AG09309 (cell line): ENCODE measurements at places on chromosomes 5 and 9.

- DNase-seq = no peak
These were observed 60.1 kb downstream of the GADD45G start for GRCh38 chr9:89664896-89665329.

DNA sequence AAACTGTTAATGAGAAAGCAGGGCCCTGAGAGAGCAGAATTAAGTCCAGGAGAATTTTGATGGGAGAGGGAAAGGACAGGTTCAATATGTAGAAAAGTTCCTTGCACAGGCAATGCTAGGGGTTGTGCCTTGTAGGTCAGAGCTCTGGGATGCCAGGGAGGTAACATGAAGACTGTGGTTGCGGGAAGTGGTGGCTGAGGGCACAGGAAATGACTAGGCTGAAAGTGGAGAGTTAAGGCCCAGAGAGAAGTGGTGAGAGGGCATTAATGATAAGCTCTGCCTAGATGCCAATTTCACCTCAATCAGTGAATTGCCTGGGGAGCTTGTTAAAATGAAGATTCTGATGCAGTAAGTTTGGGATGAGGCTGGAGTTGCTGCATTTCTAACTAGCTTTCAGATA is 31.5 kb upstream of the PPP3R2 start:
- no peak for DNase-seq

DNA sequence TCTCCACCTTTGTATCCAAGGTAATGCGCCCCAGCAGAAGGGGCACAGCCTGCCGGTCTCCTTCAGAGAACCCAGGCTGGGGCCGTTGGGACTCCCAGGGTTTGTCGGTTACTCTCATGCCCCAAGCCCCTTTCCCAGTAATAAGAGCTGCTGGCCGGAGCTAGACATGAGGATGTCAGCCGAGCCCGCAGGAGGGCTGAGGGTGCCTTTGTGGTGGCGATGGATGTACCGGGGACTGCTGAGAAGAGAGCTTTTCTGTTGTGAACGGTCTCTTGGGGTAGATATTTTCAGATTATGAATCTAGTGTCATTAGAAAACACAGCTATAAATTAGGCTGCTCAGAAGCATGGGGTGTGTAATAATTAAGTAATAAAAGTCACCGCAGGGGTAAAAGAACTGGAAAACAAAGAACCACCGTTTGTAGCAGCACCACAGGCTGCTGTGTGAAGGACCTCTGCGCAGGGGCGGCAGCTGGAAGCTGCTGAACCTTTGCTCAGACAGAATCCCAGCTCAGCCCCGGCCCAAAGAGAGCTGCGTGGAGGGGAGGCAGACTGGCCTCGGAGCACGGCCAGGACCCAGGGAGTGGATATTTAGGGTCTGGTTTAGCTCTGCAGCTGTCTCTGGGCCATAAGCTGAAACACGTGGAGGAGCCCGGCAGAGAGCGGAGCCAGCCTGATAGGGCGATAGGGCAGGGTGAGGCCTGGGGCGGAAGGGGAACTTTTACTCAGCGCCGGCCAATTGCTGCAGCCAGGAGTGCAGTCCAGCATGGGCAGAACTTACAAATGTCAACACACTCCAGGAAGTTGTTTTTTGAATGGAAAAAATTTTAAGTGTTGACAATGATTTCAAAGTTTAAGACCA is 50.5 kb upstream of the BARHL1 start:
- no peak for DNase-seq

- no peak for DNase-seq
These were observed 15.8 kb downstream of the CLPTM1L start for GRCh38 chr5:1329111-1329579.

DNA sequence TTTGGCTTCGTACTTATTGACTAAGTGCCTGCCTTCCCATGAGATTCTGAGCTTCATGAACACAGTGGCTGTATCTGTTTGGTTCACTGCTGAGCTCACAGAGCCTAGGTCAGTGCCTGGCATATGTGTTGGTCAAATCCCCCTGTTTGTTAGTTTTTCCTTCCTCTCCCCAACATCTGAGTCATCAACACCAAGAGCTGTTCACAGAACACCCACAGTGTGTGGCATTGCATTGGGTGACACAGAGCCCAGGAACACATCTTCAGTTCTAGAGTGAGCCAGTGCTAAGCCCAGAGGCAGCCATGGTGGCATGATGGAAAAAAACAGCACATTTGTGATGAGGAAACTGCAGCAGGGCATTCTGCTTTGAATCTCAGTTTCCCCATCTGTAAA is 294.6 kb downstream of the SEC61B start:
- DNase-seq = no peak

- no peak for DNase-seq
These were observed 62.5 kb downstream of the PLCXD3 start for GRCh38 chr5:41447650-41448510.

DNA sequence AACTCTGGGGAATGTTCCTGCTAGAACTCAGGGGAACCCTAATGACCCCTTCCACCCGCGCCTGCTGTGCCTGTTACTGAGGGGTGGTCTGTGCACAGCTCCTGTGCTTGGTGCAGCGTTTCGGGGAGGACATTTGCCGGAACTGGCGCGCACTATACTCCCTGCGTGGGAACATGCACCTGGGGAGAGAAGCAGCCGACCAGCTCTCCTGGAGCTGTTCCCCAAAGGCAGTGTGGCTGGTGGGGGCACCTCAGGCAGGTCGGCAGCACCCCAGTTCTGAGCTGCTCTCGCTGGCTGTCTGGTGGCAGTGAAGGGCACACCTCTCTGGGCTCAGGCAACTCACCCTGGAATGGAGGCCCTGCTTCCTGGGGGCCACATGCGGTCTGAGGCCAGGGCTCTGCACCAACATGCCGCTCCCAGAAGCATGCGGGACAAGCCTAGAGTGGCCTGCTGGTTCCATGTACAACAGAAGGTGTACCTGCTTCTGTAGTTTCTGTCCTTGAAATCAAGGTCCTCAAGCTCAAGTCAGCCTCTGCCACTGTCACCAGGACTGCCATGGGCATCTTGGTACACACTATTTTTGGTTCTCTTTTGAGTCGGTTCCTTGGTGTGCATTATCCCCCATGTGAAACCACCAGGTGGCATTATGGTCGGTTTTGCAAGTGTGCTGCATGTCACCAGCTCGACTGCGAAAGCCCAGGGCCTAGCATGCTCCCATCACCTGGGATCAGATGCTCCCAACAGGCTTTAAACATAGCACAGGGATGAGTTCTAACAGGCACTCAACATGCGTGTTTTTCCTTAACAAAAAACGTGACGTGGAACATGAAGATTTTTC is 7.8 kb upstream of the MRNIP start:
- no peak for DNase-seq

- DNase-seq = no peak
These were observed 194.6 kb upstream of the KIF2A start for GRCh38 chr5:62111428-62111827.

GRCh38 chr5:131505237-131505908 is 129.7 kb downstream of the RAPGEF6 start:
- no peak for DNase-seq

- DNase-seq = no peak
These were observed 1641.5 kb upstream of the C9orf72 start for GRCh38 chr9:29214690-29215253.

GRCh38 chr5:112388739-112389138 is 30.3 kb downstream of the EPB41L4A start:
- no peak for DNase-seq

DNA sequence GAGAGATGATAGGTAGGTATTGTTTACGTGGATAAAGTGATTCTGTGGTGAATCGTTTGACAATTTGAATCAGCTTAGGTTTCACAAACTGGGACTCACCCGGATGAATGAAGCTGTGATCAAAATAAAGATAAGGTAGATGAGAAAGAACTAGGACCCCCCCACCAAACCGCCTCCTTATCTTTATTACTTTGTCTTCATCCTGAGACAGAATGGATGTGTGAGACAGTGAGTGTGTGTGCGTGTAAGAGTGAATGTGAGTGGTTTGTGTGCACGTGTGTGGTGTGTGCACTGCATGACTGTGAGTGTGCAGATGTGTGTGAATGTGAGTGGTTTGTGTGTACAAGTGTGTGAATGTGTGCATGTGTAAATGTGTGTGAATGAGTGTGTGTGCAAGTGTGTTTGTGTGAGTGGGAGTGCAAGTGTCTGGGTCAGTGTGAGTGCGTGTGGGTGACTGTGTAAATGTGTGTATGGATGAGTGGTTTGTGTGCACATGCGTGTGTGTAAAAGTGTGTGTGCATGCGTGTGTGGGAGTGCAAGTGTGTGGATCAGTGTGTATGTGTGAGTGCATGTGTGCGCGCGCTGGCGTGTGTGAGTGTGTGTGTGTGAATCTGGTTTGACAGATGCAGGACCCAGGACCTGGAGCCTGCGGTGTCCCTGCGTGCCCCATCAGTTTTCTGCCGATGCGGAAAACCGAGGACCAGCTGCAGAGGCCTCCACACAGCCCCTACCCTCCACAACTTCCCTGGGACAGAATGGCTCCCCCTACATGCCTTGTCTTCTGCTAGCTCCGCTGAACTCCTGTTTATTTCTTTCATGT is 11.4 kb upstream of the ENG start:
- DNase-seq = no peak

DNA sequence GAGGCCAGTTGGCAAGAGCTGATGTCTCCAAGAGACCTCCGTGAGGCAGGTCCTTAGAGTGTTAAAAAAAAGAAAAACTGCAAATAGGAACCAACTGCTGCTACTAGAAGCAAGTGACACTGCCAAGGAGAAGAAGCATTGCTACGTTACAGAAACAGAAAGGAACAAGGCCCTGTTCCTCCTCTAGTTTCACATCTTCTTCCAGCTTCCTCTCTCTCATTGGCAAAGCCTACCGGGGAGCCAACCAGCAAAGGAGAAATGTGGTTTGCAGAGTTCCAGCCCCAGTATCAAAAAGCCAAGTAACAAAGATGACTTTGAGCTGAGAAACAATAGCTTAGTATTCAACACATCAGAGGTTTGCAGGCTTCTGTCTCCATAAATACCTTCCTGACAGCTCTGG is 145.9 kb downstream of the PRELID2 start:
- no peak for DNase-seq
